ENCODE measurements at places on chromosomes 6 and 20.
A peak's percentile ranks its signal among the peaks of the same experiment; 100 is the strongest.

DNA sequence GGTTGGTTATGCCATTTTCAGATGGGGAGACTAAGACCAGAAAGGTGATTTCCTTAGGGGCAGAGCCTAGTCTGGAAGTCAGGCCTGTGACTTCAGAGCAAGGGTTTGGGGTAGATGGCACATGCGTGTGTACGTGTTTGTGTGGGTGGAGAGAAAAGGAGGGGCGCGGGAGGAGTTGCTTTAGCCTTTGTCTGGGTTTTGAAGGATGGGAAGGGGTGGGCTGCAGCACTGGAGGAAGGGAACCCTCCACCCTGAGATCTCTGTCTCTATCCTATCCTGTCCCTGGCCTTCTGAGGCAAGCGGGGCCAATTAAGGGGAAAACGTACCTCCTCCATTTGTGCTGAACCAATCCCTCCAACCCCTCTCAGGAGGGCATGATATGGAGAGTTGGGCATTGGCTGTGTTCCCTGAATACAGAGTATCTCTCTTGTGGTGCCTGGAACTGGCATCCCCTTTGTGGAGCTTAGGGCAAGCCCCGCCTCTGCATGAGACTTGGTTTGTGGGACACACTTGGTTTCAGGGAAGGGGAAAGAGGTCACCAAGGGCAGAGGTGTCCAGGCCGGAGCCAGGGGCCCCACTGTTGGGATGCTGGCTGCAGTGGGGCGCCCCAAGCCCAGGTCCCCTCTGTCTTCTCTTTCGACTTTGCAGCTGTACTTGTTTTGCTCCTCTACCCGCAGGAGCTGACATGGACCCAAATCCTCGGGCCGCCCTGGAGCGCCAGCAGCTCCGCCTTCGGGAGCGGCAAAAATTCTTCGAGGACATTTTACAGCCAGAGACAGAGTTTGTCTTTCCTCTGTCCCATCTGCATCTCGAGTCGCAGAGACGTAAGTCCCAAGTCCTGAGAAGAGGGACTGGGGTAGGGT lies at the start of gene DBNDD2:
TSS of gene DBNDD2 (plus strand) at position 507 of the 863 bp plus-strand sequence. CDS start at position 686, 179 bp downstream.
- DNase-seq, result no peak

DNA sequence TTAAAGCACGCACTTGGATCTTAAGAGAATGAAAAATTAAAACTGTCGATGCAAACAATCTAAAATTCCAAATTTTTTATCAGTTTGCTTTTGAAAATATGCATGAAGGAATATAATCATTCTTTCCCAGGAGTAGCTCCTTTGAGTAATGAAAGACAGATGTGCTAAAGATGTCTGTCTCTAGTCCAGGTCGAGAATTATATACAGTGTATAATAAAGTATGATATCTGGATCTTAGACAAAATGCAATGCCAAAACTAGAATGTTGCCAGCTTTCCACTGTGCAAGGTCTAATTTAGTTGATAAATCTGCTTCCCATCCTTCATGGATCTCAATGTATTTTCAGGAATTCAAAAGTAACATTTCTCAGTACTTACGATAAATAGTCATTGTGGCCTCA lies 65.1 kb upstream of the ADGRG6 start:
- peak; percentile 11 for DNase-seq

DNA sequence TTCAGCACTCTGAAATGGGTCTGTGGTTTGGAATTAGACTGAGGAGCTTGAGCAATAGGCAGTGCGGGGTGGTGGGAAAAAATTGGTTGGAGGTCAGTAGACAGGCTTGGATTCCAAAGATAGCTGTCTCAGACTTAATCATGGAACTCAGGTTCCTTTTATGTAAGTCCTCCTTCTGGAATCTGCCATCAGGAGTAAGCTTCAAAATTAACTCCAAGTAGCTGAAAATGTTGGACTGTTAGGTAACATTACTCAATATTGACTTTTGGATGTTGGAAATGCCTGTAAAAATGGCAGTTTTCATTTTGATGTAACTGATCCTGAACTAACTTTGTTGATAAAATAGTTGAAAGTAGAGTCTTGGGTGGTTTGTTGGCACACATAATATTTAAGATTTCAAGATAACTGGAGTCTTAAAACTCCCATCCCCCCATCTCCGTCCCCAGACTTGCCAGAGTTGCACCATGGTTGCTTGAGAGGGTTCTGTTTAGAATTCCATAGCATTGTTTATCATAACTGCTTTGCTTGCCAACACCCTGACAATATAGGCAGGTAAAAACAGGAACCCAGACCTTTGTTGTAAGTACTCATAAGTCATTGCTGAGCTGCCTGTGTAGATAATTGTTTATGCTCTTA lies 83.0 kb downstream of the PHF20 start:
- no peak for DNase-seq

- DNase-seq, result no peak
These were observed 21.8 kb downstream of the CAPN11 start for GRCh38 chr6:44180406-44180805.

DNA sequence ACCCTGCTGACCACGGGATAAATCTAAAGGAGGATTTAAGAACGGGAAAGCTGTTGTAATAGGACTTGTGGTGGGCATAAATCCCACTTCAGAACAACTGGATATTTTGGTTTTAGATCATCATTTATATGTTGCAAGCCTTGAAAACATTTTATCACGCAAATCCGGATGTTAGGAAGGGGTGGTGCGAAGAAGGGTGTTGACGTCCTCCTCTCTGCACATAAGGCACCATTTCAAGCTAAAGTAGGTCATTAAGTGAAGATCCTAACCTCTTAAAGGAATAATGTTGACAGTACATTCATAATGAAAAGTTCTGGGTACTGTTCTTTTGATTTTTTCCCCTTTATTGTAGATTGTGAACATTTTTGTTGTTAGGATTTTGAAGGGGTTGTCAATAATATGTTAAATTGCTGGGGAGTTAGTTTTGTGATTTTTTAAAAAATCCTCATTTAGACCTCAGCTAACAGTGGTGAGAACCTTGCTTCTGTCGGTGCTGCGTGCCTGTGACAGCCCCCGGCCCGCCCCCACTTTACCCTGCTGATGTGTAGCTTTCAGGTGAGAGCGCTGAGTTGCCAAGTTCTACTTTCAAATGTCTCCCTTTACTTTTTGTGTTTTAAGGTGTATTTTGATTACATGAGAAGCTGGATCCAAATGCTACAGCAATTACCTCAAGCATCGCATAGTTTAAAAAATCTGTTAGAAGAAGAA lies 88.8 kb downstream of the MAP3K4 start:
- no peak for DNase-seq

DNA sequence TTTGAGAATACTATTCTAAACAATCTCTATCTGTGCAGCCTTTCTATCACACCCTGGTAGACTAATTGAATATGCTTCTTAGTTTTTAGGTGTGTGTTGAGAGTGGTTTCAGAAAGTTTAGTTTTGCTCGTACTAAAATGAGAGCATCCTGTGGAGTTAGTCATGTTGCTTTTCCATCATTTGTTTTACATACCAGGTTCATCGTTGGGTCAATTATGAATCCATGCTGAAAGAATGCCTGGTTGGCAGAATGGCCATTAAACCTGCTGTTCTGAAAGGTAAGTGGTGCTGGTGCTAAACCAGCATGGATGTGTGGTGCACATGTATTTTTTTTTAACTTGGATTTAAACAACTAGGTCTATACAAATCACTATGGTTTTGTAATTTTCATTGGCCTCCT lies 49.3 kb downstream of the CYB5R4 start:
- no peak for DNase-seq

Data from SK-N-DZ (cell line).